ENCODE measurements at places on chromosomes 1 and 21. TPM values are rescaled to one million over a fixed set of nuclear protein-coding genes. Genes with fewer than 3 reads are reported as not detected.

ALPL gene
- total RNA-seq: not detected

ERICH3 gene
- total RNA-seq: 0.05 TPM

C4BPB gene
- 0.43 TPM for total RNA-seq

MIA3 gene
- 48.7 TPM for total RNA-seq

AVPR1B gene
- not detected for total RNA-seq

MSH4 gene
- 0.25 TPM for total RNA-seq

BCAN gene
- not detected for total RNA-seq

SPRR4 gene
- not detected for total RNA-seq

PRR9 gene
- not detected for total RNA-seq

AGBL4 gene
- total RNA-seq: not detected

DNA sequence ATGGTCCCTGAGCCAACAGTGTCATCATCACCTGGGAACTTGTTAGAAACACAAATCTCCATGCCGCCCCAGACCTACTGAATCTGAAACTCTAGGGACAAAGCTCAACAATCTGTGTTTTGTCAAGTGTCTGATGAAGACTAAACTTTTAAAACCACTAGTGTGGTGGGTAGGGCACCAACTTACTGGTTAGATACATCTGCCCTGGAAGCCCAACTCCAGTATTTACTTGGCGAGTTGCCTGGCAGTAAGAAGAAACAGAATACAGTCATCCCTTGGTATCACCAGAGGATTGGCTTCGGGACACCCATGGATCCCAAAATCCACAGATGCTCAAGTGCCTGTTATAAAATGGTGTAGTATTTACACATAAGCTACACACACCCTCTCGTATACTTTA lies 367.9 kb upstream of the DUSP10 start:
- no peak for DNase-seq

DNA sequence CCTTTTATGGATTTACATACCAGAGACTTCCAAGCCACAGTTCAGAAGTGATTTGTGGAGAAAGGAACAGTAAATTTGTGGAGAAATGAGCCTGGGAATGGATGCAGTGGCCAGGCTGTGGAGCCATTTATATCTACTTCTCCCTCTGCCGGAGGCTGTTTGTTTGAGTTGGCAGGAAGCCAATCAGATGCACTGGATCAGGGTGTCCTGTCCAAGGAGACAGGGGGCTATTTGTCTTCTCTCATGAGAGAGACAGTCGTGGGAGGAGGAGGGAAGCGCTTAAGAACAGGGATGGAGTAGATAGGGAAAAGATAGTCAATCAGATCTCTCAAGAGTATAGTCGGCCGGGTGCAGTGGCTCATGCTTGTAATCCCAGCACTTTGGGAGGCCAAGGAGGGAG lies 2.8 kb upstream of the HAPLN2 start:
- DNase-seq: no peak

DNA sequence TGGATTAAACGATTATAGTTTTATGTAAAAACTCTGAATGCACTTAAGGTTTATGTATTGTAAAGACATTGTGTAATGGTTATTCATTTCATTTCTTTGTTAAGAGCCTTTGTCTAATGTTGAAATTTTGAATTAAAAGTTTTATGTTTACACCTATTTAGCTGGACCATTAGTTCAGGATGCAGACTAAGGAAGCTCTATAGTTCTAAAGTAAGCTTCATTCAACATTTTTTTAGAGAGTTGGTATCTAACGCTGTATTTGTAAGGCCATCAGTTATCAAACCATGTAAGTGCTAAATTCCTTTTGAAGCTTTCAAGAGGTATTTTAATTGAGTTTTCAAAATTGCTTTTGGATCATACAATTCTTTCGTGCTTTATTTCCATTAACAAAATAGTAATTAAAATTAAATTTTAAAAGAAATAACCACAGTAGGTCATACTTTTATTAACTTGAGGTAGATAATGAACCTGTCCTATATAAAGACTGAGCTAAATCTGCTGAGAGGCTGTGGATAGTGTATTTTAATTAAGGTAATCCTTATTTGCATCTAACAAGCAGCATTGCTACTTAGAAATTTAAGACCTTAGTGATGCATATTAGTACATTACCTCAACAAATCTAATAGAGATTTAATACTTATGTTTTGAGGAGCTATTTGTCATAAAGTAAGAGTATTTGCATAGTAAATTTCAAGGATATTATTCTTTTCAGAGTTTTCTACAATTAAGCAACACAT lies 47.9 kb downstream of the RWDD3 start:
- no peak for DNase-seq

DNA sequence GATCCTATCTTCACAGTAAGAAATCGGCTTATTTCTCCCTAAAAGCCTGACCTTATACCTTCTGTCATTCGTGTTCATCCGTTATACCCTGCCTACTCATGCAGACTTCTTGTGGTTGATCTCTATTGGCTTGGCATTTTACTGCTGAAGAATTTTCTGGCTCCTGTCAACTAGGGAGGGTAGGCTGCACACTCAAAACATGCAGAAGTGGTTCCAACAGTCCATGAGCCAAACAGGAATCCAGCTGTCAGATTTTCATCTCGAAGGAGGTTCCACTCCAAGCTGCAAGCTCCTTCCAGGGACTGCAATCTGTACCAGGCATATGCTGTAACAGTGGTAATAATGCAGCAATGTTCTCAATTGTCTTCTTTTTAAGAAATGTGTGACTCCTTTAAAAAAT lies 10.1 kb downstream of the DNAJC11 start:
- no peak for DNase-seq

GRCh38 chr1:1137256-1138045 lies 21.6 kb upstream of the C1orf159 start:
- peak; percentile 75 for DNase-seq

DNA sequence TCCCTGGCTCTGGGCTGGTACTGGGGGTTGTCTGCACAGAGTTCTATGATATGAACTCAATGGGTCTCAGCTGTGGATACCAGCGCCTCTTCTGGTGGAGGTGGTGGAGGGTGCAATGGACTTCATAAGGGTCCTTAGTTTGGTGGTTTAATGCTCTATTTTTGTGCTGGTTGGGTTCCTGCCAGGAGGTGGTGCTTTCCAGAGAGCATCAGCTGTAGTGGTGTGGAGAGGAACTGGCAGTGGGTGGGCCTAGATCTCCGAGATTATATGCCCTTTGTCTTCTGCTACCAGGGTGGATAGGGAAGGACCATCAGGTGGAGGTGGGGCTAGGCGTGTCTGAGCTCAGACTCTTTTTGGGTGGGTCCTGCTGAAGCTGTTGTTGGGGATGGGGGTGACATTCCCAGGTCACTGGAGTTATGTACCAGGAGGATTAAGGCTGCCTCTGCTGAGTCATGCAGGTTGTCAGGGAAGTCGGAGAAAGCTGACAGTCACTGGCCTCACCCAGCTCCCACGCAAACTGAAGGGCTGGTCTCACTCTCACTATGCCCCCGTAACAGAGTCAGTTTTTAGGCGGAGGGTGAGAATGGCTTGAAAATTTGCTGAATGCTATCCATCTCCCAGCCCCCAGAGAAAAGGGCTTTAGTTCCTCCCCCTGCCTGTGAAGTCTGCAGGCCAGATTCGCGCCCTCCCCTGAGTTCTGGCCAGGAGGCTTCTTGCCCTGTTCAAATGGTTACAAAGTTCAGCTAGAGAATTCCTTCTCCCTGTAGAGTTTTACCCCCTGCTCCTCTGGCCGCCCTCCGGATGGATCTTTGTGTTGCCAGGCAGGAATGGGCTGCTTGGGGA lies 902.9 kb downstream of the LTN1 start:
- DNase-seq: no peak

- DNase-seq: no peak
Measured at GRCh38 chr1:84619383-84620102, 45.3 kb upstream of the CTBS start.

DNA sequence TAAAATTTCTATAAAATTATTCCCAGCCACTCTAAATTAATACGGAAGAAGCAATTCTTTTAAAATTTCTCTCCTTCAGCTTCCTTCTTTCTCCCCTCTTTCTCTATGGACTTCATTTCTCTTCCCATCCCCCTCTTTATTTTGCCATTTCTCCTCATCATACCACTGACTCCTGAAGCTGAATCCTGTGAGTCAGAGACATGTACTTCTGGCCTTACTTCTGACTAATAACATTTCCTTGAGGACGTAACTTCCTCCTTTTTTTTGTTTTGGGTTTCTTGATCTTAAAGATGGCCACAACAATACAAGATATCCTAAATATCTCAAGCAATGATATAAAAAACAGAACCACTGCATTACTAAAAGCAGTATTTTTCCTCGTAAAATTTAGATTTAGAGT lies 63.6 kb upstream of the DENND1B start:
- DNase-seq: no peak

- DNase-seq: no peak
Measured at GRCh38 chr1:8226747-8227146, 91.2 kb upstream of the SLC45A1 start.

DNA sequence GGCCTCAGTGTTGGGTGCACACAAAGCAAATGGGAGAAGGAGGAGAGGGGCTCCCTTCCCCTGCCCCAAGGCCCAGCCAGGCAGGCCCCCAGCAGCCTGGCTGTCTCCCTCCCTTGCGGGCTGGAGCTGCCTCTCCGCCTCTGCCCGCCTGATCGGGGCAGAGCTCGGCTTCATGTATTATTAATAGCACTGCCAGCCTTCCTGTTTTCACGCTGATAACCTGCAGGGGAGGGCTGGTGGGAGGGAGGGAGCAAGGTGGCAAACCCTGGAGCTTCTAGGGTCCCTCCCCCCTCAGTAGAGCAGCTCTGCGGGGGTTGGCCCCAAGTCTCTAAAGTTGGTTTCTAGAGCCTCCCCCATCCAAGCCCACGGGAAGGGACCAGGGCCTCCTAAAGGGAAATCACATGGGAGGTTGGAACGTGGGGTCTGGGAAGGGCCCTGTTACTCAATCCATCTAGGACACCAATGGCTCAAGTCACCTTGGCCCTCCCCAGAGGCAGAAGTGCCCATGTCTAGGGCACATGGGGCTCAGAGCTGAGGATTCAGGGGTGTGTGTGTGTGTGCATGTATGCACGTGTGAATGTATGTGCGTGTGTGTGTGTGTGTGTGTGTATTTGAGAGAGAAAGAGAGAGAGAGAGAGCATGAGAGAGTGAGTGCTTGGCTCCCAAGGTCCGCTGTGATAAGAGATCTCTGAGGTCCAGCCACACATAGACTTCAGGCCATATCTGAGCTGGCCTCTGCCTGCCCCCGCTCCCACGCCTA lies 21.8 kb upstream of the POU3F1 start:
- DNase-seq: no peak

- DNase-seq: no peak
Measured at GRCh38 chr1:171998711-171999110, 157.4 kb downstream of the DNM3 start.

- no peak for DNase-seq
Measured at GRCh38 chr21:38898422-38899096, 92.8 kb downstream of the ETS2 start.

GRCh38 chr1:44220001-44220751 lies 6.9 kb downstream of the DMAP1 start:
- no peak for DNase-seq

All from activated CD4-positive, alpha-beta memory T cell treated with anti-CD3 and anti-CD28 coated beads, Interleukin-2, amount 10 ng/mL, durations not matched to agents 7 days and 5 days (primary cell).